NAMALWA (cell line): ENCODE measurements at places on chromosomes 7 and 10.
A peak's percentile ranks its signal among the peaks of the same experiment; 100 is the strongest.

- DNase-seq, result no peak
These were observed 206.1 kb downstream of the POU6F2 start for GRCh38 chr7:39183796-39184195.

DNA sequence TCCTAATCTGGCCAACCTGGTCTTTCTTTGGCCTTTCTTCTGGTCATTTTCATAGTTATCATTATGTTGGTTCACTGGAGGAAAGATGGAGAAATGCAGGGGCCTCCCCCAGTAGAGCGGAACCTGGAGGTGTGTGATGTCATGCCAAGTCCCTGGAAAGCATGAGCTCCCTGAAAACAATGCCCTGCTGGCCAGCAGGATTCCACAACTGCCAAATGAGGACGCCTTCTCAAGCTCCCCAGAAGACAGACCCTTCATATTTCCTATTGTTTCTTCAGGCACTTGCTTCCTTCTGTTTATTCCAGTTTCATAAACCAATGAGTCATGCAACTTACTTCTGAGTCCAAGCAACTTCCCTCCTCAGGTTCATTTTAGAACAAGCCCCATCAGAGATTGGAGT lies 339.0 kb downstream of the GATA3 start:
- no peak for DNase-seq

GRCh38 chr7:78368771-78369170 lies 570.2 kb downstream of the PHTF2 start:
- no peak for DNase-seq

- no peak for DNase-seq
These were observed 4.3 kb downstream of the ZSWIM8 start for GRCh38 chr10:73789659-73790055.

- DNase-seq, result no peak
These were observed 48.1 kb downstream of the PARD3 start for GRCh38 chr10:34766811-34767494.

DNA sequence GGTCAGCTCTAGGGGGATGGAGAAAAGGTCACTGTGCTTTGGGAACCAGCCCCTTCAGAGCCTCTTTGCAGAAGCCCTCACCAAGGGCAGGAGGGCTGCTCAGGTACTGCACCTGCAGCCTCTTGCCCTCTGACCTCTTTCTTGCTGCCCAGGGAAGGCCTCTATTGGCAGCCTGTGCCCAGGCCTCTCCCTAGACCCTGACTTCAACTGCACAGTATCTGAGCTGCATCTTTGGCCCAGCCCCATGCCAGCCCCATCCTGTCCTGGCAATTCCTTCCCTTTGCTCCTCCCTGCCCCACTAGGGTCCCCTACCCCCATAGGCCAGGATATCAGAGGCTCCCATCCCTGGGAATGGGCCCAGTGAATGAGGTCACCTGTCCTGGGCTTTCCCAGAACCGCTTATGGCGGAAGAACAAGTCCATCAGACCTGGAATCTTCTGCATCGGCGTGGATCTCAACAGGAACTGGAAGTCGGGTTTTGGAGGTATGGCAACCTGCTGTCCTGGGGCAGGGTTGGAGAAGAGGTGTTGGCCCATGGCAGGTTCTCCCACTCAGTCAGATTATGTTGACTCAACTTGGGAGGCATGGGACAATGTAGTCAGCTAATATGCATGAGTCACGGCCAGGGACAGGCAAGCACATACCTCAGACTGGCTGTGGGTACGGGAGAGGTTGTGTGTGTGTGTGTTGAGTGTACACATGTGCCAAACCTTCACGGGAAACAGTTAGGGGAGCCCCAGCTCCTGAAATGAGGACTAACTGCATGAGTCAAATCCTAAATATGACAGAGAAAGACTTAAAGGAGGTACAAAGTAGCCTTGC lies 17.1 kb upstream of the CPA1 start:
- no peak for DNase-seq

GRCh38 chr10:117540640-117541404 lies 1.7 kb upstream of the EMX2 start:
- DNase-seq, result no peak

- DNase-seq, result no peak
These were observed 1.4 kb upstream of the DHTKD1 start for GRCh38 chr10:12067336-12067735.

DNA sequence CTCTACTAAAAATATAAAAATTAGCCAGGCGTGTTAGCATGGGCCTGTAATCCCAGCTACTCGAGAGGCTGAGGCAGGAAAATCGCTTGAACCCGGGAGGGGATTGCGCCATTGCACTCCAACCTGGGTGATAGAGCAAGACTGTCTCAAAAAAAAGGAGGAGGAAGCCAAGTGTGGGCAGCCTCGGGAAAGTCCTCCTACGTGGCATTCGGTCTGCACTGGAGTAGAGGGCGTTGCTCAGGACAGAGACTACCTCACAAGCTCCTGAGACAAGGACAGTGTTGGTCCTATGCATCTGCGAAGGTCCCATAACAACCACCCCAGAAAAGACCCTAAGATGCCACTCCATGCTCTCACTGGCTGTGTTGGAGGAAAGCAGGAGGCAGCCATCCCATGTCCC lies 10.0 kb upstream of the SERPINE1 start:
- no peak for DNase-seq

GRCh38 chr7:75662579-75663301 lies 76.0 kb downstream of the HIP1 start:
- DNase-seq, result peak; percentile 87

DNA sequence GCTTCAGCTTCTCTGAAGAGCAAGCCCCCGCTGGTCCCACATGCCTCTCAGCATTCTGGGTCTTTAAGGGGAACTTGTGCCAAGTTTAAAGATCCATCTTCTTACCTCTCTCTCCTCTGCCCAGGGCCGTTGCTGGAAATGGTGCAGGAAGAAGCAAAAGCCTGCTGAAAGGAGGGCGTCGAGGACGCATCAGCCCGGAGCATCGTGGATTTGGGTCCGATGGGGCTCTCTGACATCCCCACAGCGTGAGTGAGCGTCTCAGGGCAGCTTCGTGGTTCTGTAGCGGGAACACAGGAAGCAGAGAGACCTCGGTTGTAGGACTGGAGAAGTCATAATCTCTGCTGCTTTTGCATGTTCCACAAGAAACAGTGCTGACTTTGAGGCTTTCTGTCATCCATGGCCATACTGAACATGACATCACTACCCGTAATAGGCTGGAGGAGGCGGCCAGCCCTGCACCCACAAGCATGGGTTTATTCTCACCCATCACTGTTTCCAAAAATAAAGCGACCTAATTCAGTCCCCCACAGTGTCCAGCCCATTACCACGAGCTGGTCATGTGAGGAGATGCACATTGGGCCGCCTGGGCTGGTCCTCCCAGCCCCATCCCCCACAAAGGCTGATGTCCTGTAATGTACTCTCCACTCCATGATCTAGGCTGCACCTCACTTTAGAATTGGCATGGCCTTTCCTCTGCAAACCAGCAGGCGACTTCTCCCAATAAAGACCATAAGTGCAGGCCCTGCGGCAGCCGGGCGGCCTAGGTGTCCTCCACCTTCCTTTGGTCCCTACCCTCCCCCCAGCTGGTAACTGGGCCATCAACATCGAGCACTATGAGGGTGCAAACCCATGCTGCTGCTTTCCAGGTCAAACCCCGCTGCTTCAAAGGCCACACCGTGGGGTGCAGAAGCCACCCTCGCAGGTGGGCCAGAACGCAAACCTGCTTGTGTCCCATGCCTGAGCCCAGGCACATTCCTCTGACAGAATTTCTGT lies 276.9 kb downstream of the TNS3 start:
- no peak for DNase-seq

DNA sequence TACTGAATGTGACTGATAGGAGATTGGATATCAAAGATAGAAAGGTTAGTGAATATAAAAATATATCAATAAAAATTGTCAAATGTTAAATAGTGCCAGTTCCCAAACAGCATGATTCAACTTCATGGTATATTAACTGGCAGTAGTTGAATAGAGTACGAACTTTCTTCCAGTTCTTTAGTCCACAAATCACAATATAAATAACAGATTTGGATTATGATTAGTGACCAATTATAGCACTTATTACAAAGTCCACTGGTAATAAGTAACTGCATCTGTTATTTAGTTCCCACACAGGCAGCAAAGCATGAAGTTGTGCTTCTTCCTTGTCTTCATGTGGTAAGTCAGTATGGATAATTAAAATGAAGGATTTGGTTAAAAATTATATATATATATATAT lies 243.0 kb upstream of the VWC2 start:
- no peak for DNase-seq

- DNase-seq, result no peak
These were observed 10.3 kb downstream of the TMEM229A start for GRCh38 chr7:124022551-124022950.

DNA sequence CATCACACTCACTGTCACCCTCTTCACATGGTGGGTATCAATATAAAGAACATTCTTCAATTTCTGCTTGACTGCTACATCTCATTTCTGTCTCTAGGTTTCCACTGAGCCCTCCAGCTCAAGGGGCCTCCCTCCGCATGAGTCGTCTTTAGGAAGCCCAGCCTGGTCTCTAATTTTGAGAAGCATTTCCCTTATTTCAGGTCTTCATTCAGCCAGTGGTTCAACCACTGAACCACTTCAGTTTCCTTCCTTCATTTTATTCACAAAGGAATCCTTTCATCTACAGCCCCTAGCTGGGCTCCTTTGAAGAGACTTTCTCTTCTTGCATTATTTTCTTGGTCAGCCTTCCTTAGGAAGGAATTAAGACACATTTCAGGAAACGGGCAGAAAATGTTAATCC lies 257.4 kb downstream of the KCNMA1 start:
- no peak for DNase-seq

DNA sequence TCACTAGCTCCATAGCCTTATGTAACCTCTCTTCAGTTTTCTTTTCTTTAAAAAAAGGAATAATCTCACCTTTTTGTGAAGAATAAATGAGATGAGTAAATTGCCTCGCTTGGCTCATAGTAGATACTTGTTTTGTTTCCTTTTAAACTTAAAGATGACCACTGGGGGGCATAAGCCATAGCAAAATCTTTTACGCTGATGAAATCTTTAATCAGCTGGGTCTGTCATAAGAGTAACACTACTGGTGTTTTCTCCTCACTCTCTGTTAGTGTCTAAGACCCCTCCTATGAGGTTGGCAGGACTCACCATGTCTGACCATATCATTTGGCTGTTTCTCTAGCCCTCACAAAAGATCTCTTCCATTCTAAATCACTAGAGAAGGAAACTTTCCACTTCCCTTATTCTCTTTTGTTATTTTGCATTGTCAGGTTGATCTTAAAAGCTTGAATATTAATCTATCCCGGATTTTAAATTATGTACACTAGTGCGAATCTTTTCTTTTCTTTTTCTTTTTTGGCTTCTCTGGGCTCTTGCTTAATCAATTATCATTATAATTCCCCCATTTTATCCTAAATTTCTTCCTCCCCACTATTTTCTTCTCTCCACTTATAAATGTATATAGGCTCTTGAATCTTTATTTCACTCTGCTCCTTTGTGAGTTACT lies 12.5 kb downstream of the STAG3 start:
- DNase-seq, result peak; percentile 91

GRCh38 chr10:77506517-77507200 lies 130.9 kb downstream of the KCNMA1 start:
- DNase-seq, result no peak

GRCh38 chr7:1401011-1401410 lies 58.3 kb downstream of the MICALL2 start:
- DNase-seq, result no peak

DNA sequence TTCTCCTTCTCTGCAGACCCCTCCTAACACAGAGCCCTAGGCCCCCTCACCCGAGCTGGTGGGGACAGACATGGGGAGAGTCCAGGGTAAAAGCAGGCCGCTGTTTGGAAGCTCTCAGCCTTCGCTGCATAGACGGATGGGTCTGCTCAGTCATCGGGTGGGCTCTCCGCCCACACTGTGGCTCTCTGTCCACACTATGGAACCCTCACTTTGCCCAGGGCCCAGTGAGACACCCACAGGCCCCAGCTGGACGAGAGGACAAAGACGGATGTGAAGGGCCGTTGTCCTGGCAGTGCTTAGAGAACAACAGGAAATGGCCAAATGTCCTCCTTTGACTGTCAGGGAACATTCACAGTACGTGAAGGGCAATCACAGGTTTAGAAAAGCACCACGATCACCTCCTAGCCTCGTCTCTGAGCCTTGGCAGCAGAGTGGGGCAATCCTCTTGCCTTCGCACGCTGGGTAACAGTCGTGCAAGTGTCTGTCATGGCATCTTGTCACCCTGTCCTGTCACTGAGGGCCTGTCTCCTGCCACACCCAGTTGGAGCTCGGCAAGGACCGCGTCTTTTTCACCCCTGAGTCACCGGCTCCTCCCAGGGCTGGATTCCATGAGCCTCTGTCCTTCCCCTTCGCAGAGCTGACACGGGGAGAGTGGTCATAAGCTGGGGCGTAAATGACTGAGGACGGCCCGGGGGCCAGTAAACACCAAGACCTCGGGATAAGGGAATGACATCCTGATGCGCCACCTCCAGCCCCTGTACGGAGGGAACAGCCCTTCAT lies 80.6 kb downstream of the PRKAG2 start:
- DNase-seq, result no peak

GRCh38 chr10:48905311-48905710 lies 34.3 kb downstream of the LRRC18 start:
- DNase-seq, result no peak

GRCh38 chr7:136664537-136664936 lies 203.9 kb upstream of the CHRM2 start:
- DNase-seq, result no peak

DNA sequence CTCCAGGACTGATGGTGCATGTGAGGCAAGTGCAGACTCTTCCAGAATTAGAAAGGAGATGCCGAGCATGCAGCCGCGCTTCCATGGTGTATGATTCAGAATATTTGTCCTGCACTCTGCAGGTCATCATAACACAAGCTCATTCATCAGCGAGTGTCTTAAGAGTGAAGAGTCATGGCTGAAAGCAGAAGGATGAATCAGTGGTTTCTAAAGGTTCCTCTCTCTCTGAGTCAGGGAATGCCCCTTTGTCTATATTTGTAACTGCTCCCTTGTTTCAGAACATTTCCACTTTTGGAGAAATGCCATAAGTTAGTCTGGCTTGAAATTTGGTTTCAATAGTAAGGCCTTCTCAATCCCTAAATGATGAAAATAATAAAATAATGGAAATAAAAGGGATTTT lies 52.3 kb downstream of the HECW1 start:
- no peak for DNase-seq

DNA sequence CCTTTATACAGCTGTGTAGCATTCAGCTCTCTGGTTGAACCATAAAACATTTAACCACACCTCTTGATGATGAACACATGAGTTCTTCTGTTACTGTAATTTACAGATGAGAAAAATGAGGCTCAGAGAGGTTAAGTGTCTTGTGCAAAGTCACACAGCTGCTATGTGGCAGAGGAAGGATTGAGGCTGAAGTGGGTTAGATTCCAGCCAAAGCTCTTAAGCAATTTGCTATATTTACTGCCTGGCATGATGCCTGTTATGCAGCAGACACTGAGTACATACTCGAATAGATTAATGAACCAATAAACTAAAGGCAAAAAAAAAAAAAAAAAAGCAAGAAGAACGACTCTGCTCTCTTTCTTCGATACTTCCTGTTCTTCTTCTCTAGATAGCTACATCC lies 35.7 kb downstream of the GFRA1 start:
- no peak for DNase-seq

GRCh38 chr10:111137007-111137406 lies 60.2 kb downstream of the ADRA2A start:
- DNase-seq, result no peak

GRCh38 chr7:35714862-35715261 lies 19.9 kb upstream of the HERPUD2 start:
- DNase-seq, result no peak
